ENCODE measurements at places on chromosomes 2 and 18.

- no peak for DNase-seq
These were observed 188.4 kb downstream of the MYO5B start for GRCh38 chr18:50006470-50007046.

GRCh38 chr2:58574873-58575272 lies 333.7 kb upstream of the FANCL start:
- DNase-seq: no peak

DNA sequence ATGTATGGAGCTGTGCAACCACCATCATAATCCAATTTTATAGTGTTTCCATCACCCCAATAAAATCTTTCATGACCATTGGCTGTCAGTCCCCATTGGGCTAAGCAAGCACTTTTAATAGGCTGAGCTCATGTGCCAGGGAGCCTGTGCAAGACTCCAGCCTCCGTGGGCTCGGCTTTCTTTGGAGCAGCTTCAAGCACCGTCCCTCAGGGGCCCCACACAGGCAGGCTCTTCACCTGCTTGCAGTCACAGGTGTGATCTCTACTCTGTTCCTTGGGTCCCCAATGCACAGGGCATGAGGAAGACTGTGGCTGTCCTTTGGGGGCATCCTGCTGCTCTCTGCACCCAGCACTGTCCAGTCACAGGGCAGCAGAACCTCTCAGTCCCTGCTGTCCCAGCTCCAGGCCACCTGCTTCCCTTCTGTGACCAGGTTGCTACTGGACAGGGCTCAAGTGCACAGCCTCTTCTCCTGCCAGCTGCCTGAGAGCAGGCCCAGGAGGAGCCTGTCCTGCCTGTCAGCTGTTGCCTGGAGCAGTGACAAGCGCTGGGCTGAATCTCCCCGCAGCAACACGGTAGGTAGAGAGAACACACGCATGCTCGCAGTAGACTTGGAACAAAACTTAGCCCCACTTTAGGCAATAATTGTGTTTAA lies 40.7 kb upstream of the TMEM131 start:
- DNase-seq: no peak

DNA sequence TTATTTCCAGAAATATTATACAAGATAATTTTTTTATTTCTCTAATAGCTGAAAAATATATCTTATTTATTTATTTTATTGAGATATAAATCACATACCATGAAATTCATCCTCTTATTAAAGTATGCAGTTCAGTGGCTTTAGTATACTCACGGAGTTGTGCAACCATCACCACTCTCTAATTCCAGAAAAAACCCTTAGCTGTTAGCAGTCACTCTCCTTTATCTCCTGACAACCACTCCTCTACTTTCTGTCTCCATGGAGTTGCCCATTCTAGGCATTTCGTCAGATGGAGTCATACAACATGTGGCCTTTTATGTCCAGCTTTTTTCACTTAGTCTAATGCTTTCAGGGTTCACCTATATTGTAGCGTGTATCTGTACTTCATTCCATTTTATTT lies 66.5 kb downstream of the TCF7L1 start:
- no peak for DNase-seq

DNA sequence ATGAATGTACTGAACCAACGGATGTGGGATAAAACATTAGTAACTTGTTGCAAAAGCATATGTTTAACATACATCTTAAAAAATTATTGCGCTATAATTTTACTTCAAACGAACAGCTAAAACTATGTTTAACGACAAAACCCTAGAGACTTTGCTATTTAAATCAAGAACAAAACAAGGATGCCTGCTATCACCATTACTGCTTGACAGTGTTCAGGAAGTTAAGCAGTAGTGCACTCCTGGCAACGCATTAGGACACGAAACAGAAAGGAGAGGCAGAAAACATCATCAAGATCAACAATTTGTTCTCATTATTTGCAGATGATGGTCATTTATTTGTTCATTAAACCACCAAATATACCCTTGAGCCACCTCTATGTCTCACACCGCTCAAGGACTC lies 151.9 kb downstream of the GALNT1 start:
- no peak for DNase-seq

- no peak for DNase-seq
These were observed 262.6 kb upstream of the THUMPD2 start for GRCh38 chr2:40041422-40042382.

GRCh38 chr2:38823386-38823785 lies 45.4 kb downstream of the GEMIN6 start:
- no peak for DNase-seq

- DNase-seq: no peak
These were observed 1039.4 kb downstream of the DPP10 start for GRCh38 chr2:115481842-115482241.

GRCh38 chr2:41706286-41706685 lies 341.5 kb upstream of the PKDCC start:
- no peak for DNase-seq

DNA sequence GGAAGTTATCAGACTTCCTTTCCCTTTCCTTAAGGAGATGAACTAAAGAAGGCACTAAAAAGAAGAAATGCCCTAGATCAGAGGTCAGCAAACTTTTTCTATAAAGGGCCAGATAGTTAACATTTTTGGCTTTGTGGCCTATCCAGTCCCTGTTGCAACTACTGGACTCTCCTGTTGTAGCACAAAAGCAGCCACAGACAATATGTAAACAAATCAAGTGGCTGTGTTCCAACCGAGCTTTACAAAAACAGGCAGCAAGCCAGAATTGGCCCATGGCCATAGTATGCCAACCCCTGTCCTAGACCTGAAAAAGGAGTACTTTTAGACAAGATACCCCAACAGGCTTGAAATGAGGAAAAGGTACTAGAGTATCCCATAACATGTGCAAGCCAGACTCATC lies 10.9 kb downstream of the NHEJ1 start:
- DNase-seq: no peak

DNA sequence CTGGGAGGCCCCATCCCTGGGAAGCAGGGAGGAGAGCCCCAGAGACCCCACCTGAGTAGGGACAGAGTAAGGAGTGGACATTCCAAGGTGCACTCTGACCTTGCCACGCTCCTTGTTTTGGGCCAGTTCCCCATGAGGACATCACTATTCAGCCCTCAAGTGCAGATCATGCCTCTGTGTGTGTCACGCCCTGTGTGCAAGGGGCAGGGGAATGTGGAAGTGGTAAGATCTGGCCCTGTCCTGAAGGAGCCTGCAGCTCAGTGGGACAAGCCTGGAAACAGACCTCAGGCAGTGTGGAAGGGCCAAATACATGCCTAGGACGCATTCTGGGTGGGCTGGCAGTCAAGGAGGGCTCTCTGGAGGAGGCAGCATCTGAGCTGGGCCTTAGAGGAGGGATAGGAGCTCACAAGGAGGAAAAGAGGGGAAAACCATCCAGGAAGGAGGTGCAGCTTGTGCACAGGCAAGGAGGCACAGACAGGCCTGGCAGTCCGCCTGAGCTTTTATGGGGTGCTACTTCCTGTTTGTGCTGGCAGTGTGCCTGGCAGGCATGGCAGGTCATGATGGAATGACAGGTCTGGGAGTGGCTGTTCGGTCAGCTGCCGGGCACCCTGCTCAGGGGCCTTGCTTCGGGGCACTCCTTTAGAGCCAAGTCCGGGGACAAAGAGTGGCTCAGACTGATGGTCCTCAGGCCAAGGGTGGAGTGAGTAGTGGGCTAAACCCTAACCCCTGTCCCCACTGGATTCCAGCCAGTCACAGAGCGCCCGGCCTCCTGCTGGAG lies 3.3 kb downstream of the KLHL30 start:
- no peak for DNase-seq

DNA sequence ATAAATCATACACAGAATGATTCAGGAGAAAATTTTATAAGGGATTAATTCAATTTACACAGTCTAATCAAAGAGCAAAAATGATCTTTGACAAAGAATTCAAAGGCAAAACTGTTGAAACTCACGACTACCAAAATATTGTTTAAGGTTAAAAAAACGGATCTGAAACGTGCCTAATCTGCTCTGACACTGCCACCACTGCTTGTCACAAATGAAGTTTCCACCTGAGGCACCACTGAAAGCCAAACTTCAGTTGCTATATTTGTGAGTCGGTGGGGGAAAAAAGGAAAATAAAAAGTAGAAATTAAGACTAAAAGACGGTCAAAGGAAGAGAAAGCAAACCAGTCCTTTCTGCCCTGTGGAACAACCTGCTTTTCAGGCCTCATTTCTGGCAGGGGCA lies 140.6 kb upstream of the DNMT3A start:
- no peak for DNase-seq

DNA sequence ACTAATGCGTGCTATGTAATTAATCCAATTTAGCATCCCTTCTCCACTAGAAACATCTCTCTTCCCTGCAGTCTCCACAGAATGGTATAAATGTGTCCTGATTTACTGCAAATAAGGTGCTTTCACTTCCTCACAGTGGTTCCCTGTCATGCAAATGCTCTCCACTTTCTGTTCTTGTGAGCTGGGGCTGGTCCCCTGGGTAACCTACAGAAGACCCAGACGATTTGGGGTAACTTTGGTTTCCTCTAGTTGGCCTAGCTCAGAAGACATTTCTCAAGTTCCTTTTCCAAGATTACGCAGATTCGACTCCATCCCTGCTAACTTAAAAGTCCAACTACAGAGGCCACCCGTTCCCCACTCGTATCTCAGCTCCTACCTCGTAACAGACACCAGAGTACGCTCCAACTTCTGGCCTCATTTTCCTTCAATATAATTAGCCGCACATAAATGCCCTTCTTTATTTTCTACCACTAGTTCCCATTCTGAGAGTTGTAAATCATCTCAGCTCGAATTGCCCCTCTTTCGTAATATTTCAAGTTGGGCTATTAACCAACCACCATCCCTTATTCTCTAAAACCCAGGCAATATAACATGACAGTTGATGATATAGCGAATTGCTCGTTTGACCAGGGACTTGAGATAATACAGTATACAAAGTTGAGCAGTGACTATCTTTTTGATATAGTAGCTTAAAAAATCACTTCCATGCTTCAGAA lies 28.8 kb upstream of the NEDD4L start:
- DNase-seq: no peak

GRCh38 chr2:113173542-113174375 lies at the start of gene PSD4:
Gene PSD4, plus strand, starts transcription at chr2:113173971. Its CDS starts 8,486 bp downstream, at chr2:113182457.
- peak; percentile 73 for DNase-seq

GRCh38 chr2:48855142-48855541 lies 99.6 kb upstream of the LHCGR start:
- no peak for DNase-seq

DNA sequence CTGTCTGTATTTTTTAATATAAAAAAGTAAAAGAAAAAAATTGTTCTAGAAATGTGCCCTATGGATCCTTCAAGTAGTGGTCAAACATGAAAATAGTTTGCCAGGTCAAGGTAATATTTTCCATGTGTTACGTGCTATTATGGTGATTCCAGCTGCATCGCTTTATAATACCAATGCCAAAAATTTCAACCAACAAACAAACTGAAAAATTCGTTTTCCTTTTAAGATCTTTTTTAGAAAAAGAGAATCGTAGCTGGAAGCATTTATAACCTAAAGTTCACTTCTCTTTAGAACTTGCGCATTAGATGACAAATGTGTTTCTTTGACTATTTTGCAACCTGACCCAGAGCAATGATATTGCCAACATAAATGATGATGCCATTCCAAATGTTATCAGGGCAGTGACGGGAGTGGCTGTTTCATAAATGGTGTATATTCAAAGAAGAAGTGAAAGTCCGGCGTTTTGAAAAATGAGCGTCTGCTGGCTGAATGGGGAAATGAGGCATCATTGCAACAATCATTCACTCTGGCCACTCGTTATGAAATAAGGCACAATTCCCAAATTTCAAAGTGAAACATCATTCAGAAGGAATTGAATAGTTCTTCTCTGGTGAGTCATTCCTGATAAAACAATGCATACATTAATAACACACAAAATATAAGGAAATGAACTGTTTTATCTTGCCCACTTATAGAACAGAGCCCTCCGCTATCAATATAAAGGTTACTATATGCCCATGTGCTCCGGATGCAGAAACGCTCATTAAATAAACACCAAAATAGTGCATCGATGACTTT lies 297.4 kb downstream of the TGIF1 start:
- no peak for DNase-seq

DNA sequence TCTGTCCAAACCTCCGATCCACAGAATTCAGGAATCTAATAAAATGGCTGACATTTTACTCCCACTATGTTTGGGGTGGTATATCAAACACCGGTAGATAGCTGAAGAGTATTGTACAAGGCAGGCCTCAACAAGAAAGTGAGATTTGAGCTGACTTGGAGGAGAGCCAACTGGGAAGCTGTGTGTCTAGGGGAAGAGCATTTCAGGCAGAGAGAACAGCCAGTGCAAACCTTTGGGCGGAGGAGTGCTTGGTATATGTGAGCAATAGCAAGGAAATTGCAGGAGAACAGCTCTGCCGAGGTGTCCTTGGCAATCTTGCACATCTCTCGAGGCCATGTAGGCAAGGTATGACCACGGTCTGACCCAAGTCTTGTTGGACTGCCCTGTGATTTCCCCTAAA lies 1.8 kb upstream of the MERTK start:
- DNase-seq: no peak

GRCh38 chr2:198146346-198146940 lies 342.1 kb downstream of the PLCL1 start:
- no peak for DNase-seq

GRCh38 chr2:187857826-187858225 lies 303.6 kb upstream of the TFPI start:
- no peak for DNase-seq

- DNase-seq: no peak
These were observed 90.4 kb downstream of the NUP35 start for GRCh38 chr2:183214680-183215079.

DNA sequence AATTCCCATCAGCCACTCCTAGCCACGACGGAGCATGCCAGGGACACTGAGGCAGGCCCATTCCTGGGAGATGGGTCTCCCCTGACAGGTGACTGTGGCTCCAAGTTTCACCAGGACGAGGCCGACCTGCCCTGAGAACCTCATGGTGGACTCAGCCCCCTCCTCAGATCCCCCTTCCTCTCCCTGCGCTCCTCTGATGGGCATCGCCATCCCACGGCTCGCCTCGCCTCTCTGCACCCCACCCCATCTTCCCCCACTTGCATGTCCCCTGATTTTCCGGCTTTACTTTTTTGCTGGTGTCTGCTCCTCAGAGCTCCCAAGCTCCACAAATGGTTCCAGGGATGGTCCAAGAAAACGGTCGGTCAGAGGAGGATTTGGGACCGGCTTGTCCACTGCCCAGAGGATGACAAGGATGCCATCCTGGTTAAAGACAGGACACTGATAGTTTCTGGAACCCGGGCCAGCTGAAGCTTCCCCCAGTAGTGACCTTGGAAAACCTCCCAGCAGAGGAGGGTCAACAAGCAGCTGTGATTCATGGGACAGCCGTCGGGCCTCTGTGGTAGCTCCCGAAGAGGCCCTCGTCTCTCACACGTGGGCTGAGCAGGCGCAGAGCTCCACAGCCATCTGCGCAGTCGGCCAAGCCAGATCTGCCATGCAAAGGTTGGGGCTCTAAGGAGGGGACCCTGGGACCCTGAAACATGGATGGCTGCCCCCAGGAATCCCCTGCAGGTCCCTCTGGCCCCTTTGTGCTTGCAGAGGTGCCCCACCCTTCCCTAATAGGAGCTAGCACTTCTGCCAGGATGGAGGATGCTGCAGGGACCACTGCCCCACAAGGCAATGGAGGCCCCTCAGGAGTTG lies 87.8 kb upstream of the SLC66A3 start:
- no peak for DNase-seq

GRCh38 chr2:240655931-240656886 lies 26.5 kb downstream of the AQP12B start:
- no peak for DNase-seq

Measured in activated CD4-positive, alpha-beta T cell treated with anti-CD3 and anti-CD28 coated beads for 1 hour (primary cell).